ENCODE measurements at places on chromosomes 1 and 21.
A peak's percentile ranks its signal among the peaks of the same experiment; 100 is the strongest.

GRCh38 chr1:99527078-99527477 lies 118.8 kb upstream of the PALMD start:
- DNase-seq, result no peak

- no peak for DNase-seq
Observed at GRCh38 chr1:26125382-26125781, 13.8 kb downstream of the PDIK1L start.

DNA sequence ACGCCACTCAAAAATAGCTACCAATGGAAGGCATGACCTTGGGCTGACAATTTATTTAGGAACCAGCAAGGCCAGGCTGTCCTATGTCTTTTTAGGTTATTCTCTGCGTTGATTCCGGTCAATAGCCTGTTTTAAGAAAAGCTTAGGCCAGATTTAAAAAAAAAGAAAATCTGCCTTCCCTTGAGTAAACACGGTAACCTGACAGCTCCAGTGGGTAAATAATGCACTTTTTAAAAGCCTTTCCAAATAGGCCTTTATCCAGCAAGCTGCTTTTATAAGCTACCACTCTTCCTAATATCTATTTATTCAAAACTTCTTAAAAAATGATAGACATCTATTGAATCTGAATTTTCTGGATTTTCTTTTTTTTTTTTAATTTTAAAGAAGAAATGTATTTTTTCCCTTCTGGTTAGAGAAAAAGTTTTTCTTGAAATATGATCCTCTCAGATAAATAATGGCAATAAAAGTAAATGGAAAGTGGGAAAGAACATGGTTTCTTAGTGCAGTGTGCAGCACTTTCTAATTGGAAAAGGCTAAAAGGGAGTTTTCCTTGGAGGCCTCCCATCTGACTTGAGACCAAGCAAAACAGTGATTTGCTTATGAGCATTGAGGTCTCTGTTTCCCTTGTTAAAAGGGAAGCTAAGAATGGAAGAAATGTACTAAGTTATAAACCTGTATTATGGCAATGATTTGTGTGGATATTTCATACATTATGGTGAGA lies 281.0 kb upstream of the RUNX1 start:
- no peak for DNase-seq

DNA sequence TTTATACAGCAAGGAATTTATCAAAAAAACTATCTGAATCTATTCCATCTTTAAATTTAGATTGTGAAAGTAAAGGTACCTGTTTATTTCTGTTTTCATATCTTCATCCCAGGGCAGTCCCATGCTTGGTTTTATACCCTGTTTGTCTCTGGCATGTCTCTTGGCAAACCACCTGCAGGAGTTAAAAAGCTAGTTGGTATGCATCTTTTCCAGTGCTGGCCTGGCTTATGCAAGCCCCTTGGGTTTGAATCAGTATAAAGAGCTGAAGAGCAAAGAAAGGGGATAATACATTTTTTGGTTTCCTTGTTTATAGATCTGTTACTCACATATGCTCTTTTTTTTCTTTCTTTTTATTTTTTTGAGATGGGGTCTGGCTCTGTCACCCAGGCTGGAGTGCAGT lies 37.8 kb downstream of the LRRC8C start:
- DNase-seq, result no peak

- DNase-seq, result no peak
Observed at GRCh38 chr1:60331647-60332046, 258.1 kb upstream of the C1orf87 start.

- no peak for DNase-seq
Observed at GRCh38 chr1:218957971-218958370, 215.7 kb upstream of the LYPLAL1 start.

- DNase-seq, result peak; percentile 46
Observed at GRCh38 chr1:234589064-234589800, 20.7 kb downstream of the IRF2BP2 start.

GRCh38 chr1:235442788-235443429 lies 61.3 kb downstream of the B3GALNT2 start:
- DNase-seq, result peak; percentile 9

GRCh38 chr1:194071205-194071604 lies 884.8 kb upstream of the B3GALT2 start:
- DNase-seq, result no peak

DNA sequence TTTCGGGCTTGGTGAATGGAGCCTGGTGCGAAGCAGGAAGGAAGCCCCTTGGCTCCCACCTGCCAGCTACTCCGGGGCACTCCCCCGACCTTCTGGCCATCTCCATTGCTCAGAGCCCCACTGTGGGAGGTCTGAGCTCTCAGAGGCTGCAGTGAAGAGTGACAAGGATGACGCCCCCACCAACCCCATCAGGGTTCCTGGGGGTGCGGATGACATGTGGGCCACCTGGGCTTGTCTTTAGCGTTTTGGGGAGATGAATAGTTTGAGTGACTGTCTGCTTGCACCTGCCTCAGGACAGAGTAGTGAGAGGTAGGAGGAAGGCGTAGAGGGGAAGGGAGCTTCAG lies 43.2 kb upstream of the LBR start:
- no peak for DNase-seq

All from LoVo (cell line).